HAP-1 (cell line): ENCODE measurements at places on chromosomes 2 and 18.

DNA sequence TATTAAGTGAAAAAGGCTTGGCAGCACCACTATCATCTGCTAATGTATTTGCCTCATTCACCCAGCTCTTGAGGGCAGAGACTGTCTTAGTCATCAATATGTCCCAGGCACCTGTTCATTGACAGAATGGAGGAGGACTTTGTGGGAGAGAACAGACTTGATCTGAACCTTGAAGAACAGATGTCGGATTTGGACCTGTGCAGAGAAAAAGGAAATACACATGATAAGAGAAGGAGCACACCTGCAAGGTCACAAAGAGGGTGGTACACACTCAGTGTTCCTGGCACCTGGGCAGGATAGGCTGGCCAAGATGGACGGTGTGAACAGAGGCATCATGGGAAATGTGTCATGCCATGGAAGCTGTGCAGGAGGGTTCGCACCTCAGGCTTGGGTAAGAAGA is 7.4 kb upstream of the MGAT4A start:
- DNase-seq = no peak

- DNase-seq = peak; percentile 11
Observed at GRCh38 chr18:4284528-4284927, 170.6 kb downstream of the DLGAP1 start.

DNA sequence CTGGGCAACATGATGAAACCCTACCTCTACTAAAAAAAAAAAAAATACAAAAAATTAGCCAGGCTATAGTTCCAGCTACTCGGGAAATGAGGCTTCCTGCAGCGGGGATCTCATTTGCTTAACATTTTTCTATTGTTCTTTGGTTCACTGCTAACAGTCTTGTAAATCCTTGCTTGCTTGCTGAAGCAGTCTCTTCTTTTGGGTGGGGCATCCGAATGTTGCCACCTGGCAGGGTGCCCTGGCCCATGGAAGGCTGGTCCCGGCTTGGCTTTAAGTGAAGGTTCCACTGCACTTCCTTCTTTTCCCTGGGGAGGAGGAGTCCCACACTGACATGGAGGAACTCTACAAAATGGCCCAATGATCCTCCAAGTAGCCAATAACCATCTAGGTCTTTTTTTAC is 6.0 kb upstream of the ANKRD29 start:
- no peak for DNase-seq

GRCh38 chr2:98869272-98869641 is 66.8 kb downstream of the CRACDL start:
- no peak for DNase-seq

DNA sequence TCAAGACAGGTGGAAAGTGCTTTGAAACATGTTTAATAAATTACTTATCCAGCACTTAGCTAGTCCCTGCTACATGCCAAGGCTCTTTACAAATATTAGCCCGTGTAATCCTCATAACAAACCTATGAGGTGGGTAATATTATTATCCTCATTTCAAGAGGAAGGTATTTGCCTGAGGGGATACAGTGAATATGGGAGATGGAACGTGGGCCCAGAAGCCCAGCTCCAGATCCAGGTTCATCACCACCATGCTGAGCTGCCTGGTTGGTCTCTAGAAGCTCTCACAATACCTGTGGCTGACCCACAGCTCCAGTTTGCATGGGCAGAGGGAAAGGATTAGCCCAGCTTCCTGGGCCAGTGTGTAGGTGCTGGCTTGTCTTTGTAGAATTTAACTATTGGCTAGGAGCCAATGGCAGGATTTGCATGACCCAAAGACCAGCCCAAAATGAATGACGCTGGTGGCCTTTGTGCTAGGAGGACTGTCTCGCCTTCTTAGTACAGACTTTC is 61.6 kb upstream of the ATP8B1 start:
- DNase-seq = no peak

DNA sequence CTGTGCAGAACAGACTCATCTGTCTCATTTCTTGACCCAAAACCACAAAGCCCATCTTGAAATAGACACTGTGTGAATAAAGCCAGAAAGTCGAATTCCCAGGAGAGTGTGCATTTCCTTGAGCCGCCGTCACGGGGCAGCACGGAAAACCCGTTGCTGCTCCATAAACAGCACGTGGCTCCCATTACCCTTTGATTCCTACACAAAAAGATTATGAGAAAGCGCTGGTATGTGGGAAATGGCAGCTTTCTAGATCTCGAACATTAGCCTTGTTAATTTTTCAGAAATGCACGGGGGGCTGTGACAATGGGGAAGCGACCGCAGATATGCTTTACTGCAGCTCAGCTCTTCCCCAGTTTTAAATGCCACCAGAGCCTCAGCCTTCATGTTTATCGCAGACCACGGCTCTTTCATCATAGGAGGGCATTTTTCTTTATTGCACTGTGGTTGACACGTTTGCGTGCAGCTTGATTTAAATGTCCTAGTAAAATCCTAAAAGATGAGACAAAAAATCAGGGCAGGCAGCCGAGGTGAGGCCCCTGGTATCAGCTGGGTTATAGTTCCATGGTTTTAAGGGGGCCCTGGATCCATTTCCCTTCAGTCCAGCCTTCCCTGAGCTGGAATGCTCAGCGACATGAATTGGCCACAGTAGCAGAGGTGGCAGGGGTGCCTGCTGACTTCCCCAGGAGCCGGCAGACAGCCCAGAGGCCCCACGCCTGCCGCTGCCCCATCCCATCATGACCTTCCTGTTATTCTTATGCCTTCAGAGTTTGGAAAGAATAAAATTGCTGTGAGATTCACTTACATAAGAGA is 249.3 kb downstream of the NDUFA10 start:
- no peak for DNase-seq

DNA sequence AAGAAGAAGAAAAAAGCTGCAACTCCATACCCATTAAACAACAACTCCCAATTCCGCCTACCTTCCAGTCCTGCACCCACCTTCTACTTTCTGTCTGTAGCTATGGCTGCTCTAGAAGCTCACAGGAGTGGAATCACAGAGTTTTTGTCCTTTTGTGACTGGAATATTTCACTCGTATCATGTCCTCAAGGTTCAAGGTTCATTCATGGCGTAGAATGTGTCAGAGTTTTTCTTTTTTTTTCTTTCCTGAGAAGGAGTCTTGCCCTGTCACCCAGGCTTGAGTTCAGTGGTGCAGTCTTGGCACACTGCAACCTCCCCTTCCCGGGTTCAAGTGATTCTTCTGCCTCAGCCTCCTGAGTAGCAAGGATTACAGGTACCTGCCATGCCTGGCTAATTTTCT is 97.4 kb upstream of the ODC1 start:
- no peak for DNase-seq

GRCh38 chr2:233482616-233483015 is 84.0 kb downstream of the USP40 start:
- DNase-seq = no peak

GRCh38 chr18:61470031-61470674 is 136.9 kb downstream of the CDH20 start:
- no peak for DNase-seq

DNA sequence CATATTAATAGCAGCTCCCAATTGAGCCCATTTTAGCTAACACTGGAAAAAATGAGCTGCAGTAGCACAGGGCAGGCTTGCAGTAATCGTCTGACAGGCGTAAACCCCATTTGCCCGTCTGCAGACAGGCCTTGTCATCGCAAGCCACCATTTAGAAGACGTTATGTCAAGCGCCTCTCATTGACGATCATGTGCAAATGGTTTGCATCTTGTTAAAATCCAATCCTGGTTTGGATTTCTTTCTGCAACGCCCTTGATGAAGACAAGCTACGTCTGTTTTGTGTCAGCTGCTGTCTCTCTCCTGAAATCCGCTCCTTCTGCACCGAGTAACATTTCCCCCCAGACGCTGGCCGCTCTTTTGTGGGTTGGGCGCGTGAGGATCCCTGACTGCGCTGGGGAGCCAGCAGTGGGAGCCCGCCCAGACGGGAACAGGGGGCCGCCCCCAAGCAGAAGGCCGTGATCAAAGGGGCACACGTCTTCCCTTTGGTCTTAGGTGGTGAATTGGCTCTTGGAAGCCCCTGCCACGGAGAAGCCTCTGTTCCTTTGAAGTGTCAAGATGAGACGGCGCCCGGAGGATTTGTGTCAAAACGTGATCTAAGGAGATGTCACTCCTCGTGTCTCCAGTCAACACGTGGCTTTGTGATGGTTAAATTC is 84.2 kb upstream of the GPC1 start:
- DNase-seq = no peak

DNA sequence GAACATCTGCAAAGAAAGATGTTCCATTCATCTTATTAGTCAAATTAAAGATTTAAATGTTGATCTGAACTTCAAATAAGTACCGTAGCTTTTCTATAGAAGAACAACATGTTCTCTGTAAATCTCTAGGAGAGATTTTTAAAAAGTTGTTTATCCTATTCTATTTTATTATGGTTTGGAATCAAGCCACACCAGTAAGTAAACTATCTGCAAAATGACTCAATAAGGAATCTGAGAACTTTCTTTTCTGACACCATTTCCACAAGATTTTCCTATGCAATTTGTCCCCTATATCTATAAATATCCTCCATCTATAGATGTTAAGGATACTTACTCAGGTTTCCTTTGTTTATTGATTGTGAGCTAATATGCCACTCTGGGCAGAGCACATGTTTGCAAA is 736.6 kb downstream of the CBLN2 start:
- no peak for DNase-seq

GRCh38 chr2:54962935-54963440 is 87.3 kb downstream of the RTN4 start:
- DNase-seq = no peak

DNA sequence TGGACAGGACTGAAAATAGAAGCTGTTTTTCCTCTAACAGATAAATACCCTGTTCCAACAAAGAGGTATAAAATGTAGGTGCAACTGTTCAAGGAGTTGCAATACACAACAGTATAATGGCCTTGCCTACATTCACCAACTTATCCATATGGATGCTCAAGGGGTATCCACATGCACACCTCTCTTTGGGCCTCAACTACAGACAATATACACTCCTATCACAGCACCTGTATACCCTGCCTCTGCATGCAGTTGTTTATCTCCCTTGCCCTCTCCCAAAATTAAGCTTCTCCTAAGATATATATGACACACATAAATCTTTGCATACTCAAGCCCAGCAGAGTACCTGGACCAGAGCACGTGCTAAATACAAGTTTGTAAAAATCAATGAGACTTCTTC is 37.3 kb downstream of the DARS1 start:
- DNase-seq = no peak

GRCh38 chr2:197247083-197247482 is 63.5 kb downstream of the ANKRD44 start:
- DNase-seq = no peak

- DNase-seq = no peak
Observed at GRCh38 chr18:13804305-13804704, 19.6 kb upstream of the MC5R start.

DNA sequence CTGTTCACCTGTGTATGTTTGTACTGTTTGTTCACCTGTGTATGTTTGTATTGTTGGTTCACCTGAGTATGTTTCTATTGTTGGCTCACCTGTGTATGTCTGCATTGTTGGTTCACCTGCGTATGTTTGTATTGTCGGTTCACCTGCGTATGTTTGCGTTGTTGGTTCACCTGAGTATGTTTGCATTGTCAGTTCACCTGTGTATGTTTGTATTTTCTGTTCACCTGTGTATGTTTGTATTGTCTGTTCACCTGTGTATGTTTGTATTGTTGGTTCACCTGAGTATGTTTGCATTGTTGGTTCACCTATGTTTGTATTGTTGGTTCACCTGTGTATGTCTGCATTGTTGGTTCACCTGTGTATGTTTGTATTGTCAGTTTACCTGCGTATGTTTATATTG is 14.6 kb downstream of the ADI1 start:
- DNase-seq = no peak

DNA sequence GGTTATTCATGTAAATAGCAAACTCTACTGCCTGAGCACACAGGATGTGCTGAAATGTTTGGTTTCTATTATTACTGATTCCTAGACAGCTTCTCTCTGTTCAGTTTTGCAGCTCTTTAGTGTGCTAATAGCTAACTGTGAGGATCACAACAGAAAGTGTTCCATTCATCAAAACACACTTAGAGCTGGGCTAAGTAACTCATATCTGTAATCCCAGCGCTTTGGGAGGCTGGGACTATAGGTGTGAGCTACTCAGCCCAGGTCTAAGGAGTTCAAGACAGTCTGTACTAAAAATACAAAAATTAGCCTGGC is 63.2 kb downstream of the MOGAT1 start:
- no peak for DNase-seq

- DNase-seq = no peak
Observed at GRCh38 chr2:100978582-100979191, 23.4 kb upstream of the RPL31 start.

DNA sequence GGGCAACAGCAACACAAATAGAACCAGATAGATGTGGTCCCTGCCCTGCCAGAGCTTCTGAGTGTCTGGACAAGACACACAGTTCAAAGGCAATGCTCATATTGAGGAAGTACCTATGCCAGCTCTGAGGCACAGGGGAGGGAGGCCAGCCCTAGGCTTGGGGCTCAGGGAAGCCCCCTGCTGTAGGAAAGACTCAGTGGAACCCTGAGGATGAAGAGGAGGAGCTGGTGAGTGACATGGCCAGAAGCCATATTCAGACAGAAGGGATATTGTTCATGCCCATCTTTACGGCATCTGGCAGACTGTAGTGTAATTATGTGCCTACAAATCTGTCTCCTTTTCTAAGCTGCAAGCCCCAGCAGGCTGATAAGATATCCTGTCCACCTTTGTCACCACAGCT is 8.8 kb downstream of the SIGLEC15 start:
- no peak for DNase-seq

GRCh38 chr2:206273905-206274304 is 558 bp upstream of the ZDBF2 start:
- DNase-seq = no peak

DNA sequence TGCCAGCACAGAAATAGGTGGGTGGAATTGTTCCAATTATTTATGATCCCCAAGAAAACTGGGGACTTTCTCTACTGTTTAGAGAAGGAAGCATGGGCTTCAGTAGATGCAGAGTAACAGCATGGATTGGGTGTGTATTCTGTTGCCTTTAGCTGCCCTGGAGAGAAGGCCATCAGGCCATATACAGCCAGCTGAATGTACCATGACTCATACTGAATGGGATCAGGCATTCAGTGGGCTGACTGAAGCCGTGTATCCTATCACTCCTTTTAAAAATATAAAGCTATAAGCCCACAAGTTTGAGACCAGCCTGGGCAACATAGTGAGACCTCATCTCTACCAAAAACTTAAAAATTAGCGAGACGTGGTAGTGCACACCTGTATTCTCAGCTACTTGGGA is 16.7 kb upstream of the PLEKHM3 start:
- DNase-seq = no peak

DNA sequence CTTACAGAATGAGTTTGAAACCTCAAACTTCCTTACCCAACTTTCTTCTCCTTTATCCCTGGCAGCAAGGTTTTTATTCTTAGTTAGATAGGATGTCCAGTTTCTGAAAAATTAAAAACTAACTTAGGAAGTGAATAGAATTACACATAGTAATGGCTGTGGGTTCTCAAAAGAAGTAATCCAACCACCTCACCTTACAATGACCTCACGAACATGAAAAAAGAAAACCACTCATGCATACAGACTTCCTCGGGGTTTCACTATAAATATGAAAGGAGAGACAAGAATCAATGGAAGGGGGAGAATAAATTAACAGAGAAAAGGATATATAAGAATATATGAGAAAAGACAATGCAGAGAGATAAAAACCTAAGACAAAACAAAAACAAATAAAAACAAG is 1044.3 kb upstream of the KLHL29 start:
- no peak for DNase-seq

GRCh38 chr2:201107624-201108023 is 8.3 kb upstream of the CFLAR start:
- no peak for DNase-seq

GRCh38 chr2:197669077-197669476 is 6.3 kb downstream of the RFTN2 start:
- no peak for DNase-seq

- DNase-seq = no peak
Observed at GRCh38 chr2:190318514-190318913, 1.1 kb downstream of the HIBCH start.
